ENCODE measurements at places on chromosomes 2 and 18.

DNA sequence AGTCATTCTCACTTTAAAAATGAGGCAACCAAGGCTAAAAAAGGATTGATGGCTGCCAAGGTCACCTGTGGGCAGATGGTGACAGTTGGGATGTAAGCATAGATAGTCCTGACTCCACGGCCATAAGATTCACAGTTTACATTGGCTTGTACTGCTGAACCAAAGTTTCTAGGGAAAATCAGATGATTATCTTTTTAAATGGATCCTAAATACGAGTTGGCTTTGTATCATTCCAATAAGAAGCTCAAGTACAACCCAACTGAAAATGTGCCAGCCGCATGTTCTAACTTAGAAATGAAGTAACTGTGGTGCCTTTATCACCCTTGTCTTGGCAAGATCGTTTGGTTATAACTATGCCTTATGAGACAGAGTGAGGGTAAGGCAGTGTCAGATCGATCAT lies 27.6 kb downstream of the HK2 start:
- no peak for DNase-seq

- DNase-seq, result peak; percentile 65
These were observed 616.7 kb downstream of the TDRD15 start for GRCh38 chr2:21740484-21740883.

- DNase-seq, result no peak
These were observed 786.9 kb downstream of the EPHA4 start for GRCh38 chr2:220785178-220785577.

- no peak for DNase-seq
These were observed 10.5 kb downstream of the PLB1 start for GRCh38 chr2:28506112-28506910.

DNA sequence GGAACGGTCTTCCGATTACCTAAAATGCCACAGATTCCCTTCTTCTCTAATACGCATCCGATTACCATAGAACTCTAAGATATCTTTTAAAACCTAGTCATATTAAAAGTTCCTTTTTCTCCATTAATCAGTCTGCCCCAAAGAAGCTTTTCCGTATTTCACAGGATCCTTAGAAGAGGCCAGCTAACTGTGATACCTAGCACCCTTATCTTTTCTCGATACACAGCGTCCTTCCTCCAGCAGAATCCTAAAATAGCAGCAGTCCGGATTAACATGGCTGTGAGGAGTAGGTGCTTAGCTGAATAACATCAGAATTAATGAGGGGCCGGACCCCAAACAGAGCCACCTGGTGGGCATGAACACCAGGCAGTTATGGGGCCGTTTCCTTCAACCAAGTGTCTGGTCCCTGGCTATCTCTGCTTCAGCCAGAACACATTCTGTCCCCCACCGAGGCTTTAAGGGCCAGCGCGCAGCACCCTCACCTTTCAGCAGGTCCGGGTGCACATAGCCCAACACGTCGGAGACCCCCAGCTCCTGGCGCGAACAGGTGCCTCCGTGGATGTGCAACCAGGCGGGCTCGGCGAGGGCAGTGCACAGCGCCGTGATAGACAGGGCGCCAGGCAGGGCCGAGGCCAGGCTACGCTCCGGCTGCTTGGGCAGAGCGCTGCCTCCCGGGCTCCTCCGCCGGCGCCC lies 995 bp downstream of the TMEM127 start:
- DNase-seq, result peak; percentile 36

- peak; percentile 74 for DNase-seq
These were observed 72.7 kb downstream of the CLIP4 start for GRCh38 chr2:29187926-29188325.

DNA sequence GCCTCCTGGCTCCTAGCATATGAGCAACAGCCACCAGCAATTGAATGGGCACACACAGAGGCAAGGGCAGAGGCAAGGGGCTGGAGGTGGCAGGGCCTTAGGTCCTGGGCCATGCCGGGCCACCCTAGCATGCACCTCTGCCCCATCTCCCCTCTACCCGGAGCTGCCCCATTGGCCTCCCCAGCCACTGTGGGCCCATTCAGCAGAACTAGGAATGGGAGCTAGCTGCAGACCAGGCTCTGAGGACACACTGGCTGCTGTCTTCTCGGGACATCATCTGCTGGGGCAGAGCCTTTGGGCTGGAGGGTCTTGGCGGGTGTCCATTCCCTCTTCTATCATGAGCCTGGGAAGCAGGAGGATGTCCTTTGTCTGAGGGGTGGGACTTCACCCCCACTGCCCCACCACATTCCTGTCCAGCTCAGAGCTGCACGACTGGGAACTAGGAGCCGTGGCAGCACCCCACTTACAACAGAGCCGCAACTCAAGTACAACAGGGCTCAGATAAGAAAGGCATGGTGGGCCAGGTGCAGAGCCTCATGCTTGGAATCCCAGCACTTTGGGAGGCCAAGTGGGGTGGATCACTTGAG lies 800 bp downstream of the VIL1 start:
- no peak for DNase-seq

- DNase-seq, result no peak
These were observed 510.1 kb upstream of the RAB6C start for GRCh38 chr2:129469389-129469788.

- DNase-seq, result no peak
These were observed 105.0 kb downstream of the B3GNT2 start for GRCh38 chr2:62300925-62301324.

DNA sequence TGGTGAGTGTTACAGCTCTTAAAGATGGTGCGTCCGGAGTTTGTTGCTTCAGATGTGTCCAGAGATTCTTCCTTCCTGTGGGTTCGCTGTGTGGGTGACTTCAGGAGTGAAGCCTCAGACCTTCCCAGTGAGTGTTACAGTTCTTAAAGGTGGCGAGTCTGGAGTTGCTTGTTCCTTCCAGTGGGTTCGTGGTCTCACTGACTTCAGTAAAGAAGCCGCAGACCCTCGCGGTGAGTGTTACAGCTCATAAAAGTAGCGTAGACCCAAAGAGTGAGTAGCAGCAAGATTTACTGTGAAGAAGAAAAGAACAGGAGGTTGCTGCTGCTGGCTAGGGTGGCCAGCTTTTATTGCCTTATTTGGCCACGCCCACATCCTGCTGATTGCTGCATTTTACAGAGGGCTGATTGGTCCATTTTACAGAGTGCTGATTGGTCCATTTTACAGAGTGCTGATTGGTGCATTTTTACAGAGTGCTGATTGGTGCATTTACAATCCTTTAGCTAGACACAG lies 34.0 kb upstream of the SPTBN1 start:
- no peak for DNase-seq

GRCh38 chr2:56130463-56131070 lies 53.2 kb upstream of the CCDC85A start:
- DNase-seq, result peak; percentile 40

DNA sequence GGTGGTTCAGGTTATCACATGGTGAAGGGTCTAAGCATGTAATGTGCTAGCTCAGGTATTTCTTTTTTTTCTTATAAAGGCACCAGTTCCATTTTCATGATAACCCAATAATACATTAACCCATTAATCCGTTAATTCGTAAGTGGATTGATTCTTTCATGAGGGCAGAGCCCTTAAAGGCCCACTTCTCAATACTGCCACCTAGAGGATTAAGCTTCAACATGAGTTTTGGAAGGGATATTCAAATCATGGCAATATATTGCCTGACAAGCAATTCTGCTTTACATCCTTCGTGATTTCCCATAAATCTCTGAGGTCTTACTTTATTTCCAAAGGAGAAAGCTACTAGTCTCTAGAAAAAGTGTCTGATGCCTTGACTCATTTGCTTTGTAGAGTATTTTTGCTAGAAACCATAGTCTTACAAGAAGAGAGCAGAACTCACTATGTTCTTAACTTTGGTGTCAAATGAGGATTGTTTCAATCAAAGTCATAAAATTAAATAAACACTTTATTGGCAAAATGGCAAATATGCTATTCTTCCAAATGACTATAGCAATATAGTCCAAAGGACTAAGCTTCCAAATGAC lies 271.3 kb downstream of the KCNS3 start:
- peak; percentile 49 for DNase-seq

DNA sequence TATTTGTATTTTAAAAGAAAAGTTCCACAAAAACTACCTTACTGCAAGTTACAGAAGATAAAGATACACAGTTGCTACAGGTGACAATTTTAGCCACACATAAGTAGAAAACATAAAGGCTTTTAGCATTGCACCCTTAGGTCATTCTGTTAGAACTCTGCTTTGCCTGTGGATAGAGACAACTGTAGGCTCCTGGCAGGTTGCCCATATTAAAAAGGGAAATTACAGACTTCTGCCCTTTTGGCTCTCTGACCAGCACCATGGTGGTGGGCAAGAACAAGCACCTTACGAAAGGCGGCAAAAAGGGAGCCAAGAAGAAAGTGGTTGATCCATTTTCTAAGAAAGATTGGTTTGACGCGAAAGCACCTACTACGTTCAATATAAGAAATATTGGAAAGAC lies 223.3 kb downstream of the MC4R start:
- DNase-seq, result no peak

DNA sequence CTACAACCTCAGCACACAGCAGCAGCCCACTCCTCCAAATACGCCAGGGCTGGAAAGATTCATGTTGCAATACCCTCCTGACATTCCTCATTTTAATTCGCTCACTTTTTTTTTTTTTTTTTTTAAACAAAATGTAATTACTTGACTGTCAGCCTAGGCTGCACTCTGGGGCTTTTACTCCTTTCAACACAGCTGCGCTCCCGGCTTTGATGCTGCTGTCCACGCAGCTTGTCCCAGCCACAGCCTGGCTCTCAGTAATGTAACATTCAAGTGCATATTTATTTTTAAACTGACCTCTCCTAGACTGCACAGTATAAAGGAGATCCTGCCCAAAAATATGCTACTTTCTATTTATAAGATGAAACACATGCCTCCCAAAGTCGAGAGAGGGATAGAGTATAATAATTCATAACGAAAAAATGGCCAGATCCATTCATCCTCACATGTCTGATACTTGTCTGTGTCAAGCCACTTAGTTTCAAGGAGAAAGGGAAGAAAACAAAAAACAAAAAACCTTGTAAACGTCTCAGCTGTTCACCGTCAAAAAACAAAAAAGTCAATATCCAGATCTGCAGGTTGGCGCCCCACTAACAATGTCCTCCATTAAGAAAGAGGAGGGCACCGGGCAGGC lies 949 bp downstream of the CDC42EP3 start:
- no peak for DNase-seq

DNA sequence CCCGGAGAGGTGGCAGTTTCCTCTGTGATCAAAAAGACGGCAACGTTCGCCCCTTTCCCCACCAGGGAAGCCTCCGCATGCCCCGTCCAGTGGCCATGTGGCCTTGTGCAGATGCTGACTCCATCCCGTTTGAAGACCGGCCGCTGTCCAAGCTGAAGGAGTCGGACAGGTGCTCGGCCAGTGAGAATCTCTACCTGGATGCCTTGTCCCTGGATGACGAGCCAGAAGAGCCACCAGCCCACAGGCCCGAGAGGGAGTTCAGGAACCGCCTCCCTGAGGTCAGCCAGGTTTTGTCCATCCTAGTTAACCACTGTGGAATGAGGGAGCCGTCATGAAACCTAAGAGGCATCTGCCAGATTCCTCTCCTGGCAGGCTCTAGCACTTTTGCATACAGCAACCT lies 113.6 kb downstream of the MTCL1 start:
- no peak for DNase-seq

DNA sequence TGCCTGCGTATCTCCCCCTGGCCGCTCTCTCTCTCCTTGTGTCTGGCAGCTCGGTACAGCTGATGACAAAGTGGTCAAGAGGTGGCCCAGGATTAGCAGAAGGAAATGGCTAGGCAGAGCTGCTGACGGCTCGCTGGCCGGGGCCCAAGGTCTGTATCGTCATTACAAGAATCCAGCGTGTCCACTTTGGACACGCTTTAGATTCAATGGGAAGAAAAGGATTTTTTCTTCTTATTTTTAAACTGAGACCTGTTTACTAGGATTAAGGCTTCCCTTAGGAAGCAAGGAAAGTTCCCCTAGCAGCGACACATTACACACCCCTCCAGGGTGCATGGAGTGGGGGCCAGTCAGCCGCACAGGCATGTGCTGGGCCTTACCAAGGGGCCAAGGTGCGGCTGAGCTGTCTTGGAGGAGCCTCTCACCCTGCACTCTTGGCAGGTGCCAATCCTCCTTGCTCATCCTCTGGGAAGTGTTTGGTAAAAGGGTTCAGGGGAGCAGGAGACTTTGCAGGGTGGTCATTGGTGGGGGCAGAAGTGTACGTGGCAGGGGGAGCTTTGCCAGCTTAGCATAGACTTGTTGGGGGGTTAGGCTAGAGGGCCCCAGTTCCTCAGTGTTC lies 76.8 kb downstream of the POLR1A start:
- no peak for DNase-seq

- DNase-seq, result no peak
These were observed 77.0 kb upstream of the LGALSL start for GRCh38 chr2:64376926-64377325.

DNA sequence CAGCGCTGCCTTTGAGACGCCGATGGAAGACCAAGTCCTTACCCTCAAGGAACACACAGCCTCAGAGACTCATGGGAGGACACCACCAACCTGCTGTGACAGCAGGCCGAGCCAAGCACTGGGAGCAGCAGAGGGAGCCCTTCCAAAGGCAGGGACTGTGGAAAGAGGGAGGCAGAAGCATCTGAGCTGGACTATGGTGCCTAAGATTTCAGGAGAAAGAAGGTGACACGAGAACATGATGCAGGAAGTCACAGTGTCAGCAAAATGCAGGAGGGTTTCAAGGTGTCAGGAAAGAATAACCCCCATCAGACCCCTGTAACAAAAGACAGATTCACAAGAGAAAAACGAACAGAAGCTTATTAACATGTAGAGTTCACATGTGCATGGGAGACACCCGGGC lies 24.2 kb upstream of the COX7A2L start:
- no peak for DNase-seq
